ENCODE measurements at places on chromosomes 6 and 20.

GRCh38 chr6:30200551-30201281, 12.5 kb downstream of the TRIM26 start:
- no peak for DNase-seq

DNA sequence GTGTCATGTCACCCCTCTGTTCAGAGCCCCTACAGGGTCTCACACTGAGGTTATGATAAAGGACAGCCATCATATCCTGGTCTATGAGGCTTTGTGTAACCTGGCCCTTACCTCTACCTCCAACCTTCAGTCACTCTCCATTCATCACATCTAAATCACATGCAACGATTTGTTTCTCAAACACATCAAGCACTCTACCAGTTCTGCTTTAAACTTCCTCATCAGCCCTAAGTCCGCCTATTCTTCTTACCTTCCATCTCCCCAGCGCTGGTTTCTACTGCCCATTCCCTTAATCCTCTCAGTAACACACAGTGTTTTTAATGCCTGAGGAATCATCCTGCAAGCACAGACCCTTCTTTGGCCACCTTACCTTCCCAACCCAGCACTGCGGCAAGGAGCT, 17.9 kb upstream of the BACH2 start:
- no peak for DNase-seq

- no peak for DNase-seq
Measured at GRCh38 chr20:60056407-60057122, 98.3 kb downstream of the CDH26 start.

GRCh38 chr20:56875052-56875659, 246.1 kb downstream of the TFAP2C start:
- no peak for DNase-seq

GRCh38 chr6:1970151-1970561, 275.2 kb downstream of the GMDS start:
- DNase-seq: no peak

- peak; percentile 78 for DNase-seq
Measured at GRCh38 chr6:3162565-3163247, 5.4 kb upstream of the TUBB2A start.

GRCh38 chr6:12034349-12034748, 22.2 kb downstream of the HIVEP1 start:
- no peak for DNase-seq

DNA sequence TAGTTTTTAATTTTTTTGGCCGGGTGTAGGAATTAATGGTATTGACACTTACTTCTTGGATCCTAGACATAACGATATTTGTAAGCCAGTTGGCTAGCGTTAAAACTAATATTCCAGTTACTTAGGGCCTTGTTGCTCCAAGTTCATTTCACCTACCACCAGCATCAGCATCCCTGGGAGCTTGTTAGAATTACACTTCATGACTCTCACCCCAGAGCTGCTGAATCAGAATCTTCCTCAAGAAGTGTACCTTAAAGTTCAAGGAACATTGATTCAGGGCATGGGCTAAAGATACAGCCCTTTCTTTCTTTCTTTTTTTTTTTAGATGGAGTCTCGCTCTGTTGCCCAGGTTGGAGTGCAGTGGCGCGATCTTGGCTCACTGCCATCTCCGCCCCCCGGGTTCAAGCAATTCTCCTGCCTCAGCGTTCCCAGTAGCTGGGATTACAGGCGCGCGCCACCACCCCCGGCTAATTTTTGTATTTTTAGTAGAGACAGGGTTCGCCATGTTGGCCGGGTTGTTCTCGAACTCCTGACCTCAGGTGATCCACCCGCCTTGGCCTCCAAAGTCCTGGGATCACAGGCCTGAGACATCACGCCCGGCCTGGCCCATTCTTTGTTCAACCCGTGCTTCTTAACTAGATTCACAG, 1.1 kb downstream of the SLX4IP start:
- no peak for DNase-seq

DNA sequence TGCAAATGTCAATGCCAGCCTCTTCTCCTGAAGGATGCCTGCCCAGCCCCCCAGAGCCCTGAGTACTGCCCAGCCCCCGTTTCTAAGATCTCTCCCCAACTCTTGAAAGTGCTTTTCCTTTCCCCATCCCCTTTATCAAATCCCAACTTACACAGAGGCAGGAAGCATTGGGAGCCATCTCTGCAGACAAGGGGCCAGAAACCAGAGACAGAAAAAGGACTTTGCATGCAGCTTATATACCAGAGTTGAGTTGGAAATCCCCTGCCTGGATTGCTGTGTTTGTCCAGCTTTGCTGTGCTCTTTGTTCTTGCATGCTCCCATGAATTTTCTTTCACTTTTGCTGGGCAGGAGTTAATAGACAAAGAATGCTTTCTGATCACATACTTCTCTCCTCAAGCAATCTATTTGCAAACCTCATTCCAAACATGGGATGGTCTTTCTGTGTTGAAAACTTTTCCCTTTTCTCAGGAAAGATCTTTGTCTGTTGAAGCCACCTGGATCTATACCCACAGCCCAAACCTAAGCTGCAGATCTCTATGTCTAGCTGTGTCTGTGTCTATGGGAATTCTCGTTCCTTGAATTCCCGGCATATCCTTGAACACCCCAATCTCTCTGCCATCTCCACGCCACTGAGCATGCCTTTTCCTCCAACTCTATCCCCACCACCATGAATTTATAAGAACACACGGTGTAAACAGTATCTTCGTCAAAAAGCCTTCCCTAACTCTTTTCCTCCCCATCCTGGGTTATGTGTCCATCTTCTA, at the start of gene UBD:
Gene UBD, minus strand, starts transcription at position 209 of the 764 bp plus-strand sequence. Its CDS starts 31 bp downstream, at position 178.
- DNase-seq: no peak

GRCh38 chr6:16733085-16733484, 28.2 kb downstream of the ATXN1 start:
- DNase-seq: no peak

GRCh38 chr6:168968228-168968627, 285.4 kb downstream of the THBS2 start:
- peak; percentile 46 for DNase-seq

- DNase-seq: no peak
Measured at GRCh38 chr20:5642155-5642981, 107.8 kb upstream of the SHLD1 start.

- peak; percentile 51 for DNase-seq
Measured at GRCh38 chr6:46419576-46420002, 71.7 kb downstream of the RCAN2 start.

DNA sequence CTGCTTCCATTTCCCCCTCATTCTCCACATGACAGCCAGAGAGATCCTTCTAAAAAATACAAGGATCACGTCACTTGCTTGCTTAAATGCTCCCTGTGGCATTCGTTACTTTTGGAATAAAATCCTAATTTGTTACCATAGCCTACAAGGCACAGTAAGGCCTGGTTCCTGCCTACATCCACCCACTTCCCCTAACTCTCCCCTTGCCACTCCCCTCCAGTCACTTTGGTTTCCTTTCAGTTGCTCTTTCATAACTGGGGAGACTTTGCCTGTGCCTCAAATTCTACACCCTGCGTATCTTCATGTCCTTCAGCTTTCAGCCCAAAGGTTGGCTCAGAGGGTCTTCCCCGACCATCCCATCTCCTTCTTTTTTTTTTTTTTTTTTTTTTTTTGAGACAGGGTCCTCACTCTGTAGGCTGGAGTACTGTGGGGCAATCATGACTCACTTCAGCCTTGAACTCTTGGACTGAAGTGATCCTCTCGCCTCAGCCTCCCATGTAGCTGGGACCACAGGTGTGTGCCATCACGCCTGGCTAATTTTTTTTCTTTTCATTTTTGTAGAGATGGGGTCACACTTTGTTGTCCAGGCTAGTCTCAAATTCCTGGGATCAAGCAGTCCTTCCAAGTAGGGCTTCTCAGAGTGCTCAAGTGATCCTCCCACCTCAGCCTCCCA, 12.5 kb downstream of the ID1 start:
- no peak for DNase-seq

GRCh38 chr6:105994118-105994590, 92.0 kb upstream of the PRDM1 start:
- DNase-seq: peak; percentile 23

- DNase-seq: no peak
Measured at GRCh38 chr20:49792006-49792405, 20.6 kb upstream of the SLC9A8 start.

DNA sequence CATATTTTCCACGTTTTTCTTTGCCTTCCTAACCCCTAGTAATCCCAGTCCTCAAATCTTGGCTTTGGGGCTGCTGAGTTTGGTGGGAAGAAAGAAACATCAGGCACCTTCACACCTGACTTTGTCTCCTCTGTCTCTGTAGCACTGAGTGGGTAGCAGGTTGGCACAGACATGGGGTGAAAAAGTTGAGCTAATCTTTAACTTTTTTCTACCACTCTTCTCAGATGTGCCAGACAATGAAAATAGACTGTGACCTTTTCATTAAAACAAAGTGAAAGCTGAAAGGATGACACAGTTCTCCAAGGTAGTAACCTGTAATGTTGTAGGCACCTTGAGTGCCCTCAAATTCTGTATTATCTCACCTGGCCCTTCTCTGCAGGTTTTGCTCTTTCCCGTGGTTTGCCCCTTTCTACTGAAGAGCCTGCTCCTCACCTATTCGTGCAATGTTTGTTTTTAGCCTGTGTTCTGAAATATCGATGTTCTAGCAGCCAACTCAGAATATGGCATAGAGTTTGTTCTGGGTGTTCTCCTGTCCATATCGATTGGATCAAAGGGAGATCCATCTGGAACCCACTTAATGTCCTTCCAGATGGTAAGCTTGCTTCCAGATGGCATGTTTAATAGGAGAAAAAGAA, 57.8 kb upstream of the ATXN1 start:
- no peak for DNase-seq

DNA sequence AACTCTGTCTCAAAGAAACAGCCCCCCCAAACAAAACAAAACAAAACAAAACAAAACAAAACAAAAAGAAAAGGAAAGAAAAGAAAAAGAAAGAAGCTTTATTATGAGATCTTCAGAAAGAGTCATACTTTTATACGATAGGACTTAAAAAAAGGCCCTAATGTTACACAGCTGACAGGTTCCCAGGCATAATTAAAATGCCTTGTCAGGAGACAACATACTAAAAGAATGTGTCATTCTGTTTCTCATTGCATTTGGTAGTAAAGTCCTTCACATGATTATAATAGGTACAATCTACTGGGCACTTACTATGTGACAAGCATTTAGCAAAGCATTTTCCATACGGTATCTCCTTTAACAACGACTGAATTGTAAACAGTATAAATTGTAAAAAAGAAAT, 36.4 kb upstream of the RPN2 start:
- no peak for DNase-seq

DNA sequence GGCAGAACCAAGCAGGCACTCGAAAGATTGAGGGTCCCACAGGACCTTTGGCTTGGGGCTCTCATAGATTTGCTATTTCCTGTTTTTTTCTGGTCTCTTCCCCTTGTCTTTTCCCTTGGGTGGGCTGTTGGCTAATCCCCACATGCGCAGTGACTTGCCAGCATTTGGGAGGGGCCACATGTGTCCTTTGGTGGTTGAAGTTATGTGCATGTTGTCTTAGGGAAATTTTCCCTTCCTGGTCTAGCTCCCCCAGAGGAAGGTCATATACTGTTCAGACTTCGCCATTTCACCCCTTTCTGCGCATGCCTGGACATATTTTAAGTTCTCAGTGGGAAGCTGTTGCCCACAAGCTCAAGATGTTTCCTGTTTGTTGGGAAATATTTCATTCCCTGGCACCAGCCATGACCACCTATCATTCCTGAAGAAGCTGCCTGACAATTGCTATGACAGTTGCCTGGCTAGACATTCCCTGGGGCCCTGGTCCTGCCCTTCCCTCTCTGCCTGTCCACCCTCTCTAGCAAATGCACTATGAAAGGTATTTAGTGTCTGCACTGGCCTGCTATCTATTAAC, 156.2 kb upstream of the THBS2 start:
- DNase-seq: no peak

GRCh38 chr20:3804254-3804751, 8.2 kb downstream of the CDC25B start:
- DNase-seq: no peak

DNA sequence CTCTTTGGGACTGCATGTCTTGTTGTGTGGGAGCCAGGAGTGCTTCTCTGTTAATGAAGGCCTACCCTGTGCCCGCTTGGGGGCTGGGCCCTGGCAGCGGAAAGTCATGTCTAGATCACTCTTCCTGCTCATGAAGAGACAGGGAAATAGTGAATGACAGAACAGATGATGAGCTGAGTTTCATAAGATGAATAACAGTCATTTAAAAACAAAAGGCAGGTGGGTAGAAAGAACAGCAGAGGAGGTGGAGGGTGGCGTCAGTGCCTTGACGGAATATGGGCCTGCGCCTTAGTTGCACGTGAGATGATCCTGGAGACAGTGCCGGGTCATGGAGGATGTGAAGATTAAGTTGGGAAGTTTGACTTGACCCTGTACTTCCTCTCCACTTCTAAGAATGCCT, 85.5 kb downstream of the ARID1B start:
- no peak for DNase-seq

- DNase-seq: no peak
Measured at GRCh38 chr6:106448000-106448426, 87.5 kb downstream of the CRYBG1 start.

GRCh38 chr6:26554697-26555504, 16.7 kb downstream of the HMGN4 start:
- DNase-seq: no peak

DNA sequence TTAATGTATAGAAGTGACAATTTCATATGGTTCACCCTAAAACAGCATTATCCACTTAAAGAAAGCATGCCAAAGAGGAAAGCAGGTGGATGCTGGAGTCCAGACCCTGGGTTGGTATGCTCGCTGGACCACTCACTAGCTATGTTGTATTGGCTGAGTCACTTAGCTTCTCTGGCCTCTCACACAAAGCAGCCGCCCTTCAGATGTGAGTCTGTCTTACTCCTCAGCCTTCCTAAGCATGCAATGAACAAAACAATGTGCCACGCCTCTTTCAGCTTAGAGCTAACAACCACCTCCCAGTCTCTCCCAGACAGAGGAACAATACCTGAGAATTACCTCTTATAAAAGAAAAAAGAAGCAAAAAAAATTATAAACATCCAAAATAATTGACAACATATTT, 29.4 kb downstream of the SIM1 start:
- DNase-seq: no peak

GRCh38 chr6:16737925-16738324, 23.3 kb downstream of the ATXN1 start:
- DNase-seq: no peak

DNA sequence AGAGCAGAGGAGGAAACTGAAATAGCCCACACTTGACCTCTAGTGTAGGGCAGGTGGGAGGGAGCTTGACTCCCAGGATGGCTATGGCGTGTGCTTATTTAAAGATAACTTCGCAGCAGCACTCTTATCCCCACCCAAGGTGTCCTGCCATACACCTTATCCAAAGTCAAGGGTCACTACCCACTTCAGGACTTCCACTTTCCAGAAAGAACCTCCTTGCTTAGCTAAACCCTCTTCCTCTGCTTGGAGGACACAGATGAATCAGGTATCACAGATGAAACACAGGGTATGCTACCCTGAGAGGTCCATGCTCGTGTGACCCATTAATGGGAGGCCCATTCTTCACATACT, 2.3 kb downstream of the RIN2 start:
- DNase-seq: no peak

- no peak for DNase-seq
Measured at GRCh38 chr6:75421316-75422023, 72.1 kb downstream of the FILIP1 start.

DNA sequence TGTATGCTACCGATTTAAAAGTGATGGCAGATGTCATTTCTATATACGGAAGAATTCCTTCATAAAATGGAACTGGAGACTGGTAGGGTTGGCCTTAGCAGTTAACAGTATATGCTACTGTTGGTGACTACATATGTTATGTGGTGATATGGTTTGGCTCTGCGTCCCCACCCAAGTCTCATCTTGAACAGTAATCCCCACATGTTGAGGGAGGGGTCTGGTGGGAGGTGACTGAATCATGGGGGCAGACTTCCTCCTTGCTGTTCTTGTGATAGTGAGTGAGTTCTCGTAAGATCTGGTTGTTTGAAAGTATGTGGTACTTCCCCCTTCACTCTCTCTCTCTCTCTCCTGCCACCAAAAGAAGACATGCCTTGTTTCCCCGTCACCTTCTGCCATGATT, 29.6 kb downstream of the RGS17 start:
- DNase-seq: no peak

All from HEK293T (cell line).